ENCODE measurements at places on chromosomes 16 and 17.

- no peak for DNase-seq
These were observed 24.3 kb downstream of the TK2 start for GRCh38 chr16:66525396-66526180.

DNA sequence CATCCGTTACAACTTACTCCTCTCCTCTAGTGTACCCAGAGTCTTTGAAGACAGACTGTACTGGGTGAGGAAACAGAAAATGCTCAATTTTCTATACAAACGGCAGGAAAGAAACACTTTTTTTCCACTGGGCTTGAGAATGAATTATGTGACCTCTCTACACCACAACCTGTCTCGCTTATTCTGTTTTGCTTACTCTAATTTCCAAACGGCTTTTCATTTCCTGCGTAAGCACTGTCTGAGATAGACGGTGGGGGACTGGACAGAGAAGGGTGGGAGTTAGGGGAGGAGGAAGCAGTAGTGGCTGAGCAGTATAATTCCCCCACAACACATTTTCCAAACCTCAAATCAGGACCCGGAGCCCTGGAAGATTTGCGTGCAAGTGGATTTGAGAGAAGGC is 191.4 kb upstream of the SDK2 start:
- no peak for DNase-seq

GRCh38 chr16:86865851-86866662 is 287.7 kb downstream of the FOXL1 start:
- DNase-seq, result no peak

- no peak for DNase-seq
These were observed 315.8 kb downstream of the BCAS3 start for GRCh38 chr17:60993497-60993896.

DNA sequence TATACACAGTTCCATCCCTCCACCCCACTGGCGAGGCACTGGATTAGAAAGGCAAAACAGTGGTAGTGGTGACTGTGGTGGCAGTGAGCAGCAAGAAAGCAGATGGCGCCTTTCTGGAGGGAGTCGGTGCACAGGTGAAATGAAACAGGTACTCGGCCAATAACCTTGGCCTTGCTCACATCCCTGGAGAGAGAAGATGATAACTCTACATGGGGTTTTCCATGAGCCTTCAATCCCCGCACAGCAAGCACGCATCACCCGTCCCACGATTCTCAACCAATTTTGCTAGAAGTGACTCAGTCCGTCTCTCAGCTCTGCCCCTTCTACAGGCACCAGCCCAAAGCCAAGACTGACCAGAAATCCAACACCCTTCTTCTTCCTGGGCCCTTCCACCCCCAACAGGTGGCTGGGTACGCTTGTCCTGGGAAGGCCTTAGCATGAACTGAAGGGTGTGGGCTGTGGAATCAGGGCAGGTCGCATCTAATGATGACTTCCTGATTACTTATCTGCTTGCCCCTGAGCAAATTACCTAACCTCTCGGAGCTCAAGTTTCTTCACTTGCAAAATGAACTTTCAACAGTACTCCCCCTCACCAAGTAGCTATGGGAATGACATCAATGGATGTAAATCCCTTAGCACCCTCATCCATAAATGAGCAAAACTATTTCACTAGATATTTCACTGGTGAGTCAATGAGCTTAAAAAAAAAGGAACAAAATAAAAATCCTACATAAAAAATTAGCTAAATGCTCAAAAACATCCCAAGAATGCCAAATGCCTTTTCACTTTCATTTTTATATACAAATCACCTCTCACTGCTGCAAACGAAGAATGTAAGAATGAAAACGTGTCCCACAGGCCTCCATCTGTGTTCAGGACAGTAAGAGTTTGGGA is 18.0 kb downstream of the XPO6 start:
- no peak for DNase-seq

DNA sequence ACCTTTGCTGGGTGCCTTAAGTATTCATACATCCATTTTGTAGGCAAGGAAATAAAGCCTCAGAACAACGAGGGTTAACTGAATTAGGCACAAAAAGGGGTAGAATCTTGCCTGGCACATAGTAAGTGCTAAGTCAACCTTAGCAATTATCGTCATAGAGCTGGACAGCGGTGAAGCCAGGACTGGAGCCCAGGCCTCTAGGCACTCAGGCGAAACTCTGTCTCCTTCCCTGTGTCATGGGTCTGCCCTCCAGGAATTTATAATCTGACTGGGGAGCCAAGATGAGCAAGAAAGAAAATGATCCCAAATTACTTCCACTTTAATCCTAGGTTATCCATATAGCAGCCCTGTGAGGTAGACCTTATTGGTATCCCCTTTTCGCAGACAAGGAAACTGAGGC is 61.4 kb downstream of the KATNIP start:
- no peak for DNase-seq

DNA sequence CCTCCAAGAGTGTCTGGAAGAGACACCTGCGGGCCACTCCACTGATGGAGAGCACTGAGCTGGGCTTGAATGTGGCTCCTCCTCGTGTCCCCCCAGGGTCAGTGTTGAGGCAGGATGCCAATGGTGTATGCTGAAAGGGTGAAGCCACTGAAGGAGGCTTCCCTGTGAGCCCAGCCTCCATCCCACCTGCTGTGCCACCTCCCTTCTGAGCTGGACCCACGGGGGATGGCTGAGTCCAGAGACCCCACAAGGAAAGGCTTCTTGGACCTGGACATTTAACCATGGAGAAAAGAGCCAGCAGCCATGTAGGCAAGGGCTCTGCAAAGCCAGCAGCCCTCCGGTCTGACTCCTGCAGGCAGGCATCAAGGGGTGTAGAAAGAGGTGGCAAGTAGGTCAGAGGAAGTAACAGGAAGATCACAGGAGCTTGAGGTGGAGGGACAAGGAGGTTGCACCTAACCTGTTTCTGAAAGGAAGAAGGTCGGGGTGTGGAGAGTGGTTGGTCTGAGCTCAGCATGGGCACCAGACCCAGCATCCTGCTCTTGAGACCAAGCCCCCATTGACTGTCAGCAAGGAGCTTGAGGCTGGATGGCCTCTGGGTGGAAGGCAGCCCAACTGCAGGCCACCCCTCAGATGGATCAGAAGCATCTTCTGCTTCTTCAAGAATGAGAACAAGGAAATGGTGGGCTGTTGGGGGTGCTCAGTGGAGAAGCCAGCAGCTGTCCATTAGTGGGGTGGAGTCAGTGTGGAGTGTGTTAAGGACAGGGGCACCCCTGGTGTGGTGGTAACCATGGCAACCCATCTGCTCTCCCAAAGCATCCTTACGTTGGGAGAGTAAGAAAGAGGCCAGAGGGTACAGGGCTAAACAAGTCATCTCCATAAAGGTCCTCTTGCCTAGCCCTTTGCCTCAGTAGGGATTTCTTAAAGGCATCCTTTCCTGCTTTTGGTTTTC is 80.7 kb downstream of the PLD6 start:
- DNase-seq, result no peak
